Activated T-helper 1 cell treated with anti-CD3 and anti-CD28 coated beads, Interleukin-12 subunit alpha, Interleukin-12 subunit beta, Interleukin-2, Interleukin-4 antibody, amounts not matched to agents 30 ng/mL and 10 ng/mL and 1 ng/mL, durations not matched to agents 14 hours and 24 hours and 36 hours (primary cell): ENCODE measurements at places on chromosomes 7 and 10.
A peak's percentile ranks its signal among the peaks of the same experiment; 100 is the strongest.

DNA sequence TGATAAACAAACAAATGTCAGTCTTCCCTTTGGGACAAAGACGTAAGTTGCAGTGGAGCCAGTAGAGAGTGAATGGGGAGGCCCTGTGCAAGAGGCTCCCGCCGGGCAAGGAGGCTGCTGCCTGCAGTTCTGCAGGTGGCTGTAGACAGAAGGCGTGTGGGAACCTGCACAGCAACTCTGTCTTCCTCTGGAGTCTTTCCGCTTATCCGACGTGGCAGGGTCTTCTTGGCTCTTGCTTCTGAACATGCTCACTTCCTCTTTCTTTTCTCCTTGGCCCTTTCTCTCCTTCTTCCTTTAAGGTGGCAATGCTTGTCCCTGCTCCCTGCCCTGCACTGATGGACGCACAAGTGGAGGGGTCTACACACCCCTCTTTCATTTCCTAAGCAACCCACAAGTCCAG, 122.5 kb downstream of the HIPK2 start:
- DNase-seq: no peak

DNA sequence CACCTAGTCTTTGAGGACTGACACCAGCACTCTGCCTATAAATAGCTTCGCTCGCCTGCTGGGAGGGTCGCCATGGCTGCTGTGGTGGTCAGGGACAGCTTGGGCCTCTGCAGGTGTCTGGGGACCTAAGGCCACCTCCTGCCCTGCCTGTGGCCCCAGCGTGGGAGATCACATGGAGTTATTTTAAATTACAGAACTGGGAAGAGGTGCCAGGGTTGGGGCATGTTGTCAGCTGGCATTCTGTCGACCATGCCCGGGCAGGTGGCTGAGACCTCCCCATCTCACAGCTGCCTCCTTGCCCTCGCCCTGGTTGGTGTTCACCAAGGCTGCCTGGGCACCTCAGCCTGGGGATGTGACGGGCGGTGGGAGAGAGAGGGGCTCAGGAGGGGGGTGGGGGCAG, 18.1 kb downstream of the SHH start:
- DNase-seq: no peak

GRCh38 chr10:36730316-36730715, 395.1 kb upstream of the ANKRD30A start:
- DNase-seq: no peak

DNA sequence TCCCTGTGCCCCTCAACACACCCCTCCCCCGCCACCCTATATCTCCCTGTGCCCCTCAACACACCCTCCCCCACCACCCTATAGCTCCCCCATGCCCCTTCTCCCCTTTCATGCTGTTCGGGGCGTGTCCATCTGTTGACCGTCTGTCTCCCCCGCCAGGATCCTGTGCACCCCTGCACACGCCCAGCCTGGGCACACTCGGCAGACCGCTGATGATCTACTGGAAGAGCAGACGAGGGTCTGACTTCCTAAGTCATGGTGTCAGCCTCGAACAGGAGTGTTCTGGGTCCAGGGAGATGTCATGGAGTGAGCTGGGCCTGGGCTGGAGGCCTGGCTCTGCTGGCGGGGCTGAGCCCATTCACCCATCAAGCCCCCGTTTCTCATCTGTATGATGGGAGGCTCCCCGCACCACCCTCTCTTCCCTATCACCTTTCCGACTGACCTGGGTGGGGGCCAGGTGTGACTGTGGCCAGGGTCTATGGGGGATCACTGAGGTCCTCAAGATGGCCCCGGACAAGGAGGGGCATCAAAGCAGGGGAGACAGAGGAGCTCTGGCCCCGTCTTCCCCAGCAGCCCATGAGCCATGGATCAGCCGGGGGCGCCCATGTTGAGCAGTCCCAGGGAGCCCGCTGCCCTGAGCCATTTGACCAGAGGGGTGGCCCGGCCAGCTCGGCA, 48.3 kb downstream of the PDGFA start:
- DNase-seq: no peak

DNA sequence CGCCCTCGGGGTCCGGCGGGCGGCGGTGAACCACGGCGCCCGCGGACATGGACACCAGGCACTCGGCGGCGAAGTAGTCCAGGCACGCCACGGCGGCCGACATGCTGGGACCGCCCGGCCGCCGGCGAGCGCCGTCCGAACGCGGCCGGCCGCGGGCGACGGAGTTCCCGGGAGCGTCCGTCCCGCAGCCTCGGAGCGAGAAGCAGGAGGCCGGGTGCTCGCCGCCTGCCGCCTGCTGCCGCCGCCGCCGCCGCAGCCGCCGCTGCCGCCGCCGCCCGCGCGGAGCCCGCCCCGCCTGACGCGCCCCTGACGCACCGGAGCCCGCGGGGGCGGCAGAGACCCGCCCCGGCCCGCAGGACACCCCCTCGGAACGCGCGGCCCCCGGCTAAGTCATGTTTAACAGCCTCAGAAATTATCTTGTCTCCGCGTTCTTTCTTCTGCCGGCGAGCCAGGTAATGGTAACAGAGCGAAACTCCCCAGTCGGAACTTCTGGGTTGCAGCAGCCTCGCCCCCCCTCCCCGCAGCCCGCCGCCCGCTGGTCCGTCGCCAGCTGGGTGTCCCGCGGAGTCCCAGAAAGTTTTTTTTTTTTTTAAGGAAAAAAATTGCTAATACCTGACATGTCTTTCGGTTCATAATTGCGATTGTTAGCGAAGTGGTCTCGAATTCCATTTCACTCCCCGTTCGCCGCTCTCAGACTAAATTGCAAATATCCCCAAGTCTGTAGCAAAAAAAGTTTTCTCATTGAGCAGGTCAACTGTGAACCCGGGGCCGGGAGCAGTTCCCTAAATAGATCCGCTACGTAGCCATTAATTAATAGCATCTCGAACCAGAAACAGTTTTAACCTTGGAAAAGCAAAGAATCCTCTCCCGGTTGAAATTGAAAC, at the start of gene KLF14:
Gene KLF14 (minus strand): TSS at position 277 of the 884 bp plus-strand sequence. CDS start 174 bp downstream, at position 103.
- peak; percentile 12 for DNase-seq

DNA sequence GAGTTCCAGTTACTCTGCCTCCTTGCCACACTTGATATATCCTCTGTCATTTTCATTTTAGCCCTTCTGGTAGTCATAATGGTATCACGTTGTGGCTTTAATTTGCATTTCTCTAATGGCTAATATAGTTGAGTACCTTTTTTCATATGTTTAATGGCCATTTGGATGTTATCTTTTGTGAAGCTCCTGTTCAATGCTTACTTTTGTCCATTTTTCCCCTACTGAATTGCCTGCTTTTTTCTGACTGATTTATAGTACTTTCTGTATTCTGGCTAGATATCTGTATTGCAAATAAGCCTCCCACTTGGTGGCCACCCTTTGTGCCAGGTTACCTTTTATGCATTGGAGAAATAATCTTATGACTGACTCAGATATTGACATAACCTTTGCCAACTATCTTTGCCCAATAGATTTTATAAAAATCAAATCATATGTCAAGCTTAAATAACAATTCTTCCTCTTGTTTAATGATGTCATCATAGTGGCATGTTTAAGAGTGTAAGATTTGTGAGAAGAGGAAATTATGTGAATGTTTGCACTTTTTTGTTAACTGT, 50.6 kb downstream of the PRPF18 start:
- DNase-seq: no peak

DNA sequence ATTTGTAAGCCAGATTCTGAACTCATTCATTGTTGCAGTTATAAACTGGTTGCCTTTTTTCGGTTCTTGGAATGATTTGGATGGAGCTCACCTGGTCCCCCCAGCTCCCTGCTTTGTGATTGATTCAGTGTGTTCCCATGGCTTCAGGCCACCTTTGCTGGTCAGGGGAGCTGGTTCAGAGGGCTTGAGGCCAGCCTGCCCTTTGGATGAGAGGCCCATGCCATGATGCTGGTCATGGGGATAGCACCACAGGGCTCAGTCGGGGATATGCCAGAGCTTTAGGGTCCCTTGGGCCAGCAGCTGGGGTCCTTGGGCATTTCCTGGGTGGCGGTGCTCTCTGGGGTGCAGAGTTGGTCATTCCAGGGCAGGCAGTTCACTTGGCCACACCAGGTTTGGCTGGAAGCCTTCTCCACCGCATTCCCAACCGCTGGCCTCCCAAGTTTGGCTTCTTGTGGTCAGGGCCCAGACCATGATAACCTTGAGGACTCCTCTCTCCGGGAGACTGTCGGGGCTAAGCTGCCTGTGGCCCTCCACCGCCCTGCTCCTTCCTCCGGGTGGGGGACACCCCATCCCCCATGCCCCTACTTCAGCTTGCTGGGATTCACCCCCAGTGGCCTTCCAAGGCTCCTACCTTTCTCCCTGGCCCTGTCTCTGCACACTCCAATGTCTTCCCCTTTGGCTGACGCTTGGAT, 65.1 kb downstream of the MGMT start:
- no peak for DNase-seq

DNA sequence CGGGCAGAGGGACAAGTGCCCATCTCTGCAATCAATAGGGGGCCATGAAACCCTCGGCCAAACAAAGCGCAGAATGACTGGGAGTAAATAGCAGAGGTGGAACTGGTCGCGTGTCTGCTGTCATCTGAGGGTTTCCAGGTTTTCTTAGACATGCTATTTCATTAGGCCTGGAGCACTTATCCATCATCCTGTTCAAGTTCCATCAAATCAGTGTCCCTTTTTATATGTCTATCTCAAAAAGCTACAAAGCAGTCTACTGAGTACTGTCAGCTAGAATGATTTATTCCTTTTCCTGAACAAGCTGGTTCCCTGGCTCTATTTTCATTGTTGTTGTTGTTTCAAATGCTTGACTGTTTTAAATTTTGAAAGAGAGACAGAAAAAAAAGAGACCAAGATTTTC, 590.5 kb downstream of the PARD3 start:
- no peak for DNase-seq

GRCh38 chr7:6648066-6648814, 11.1 kb downstream of the ZNF316 start:
- no peak for DNase-seq

DNA sequence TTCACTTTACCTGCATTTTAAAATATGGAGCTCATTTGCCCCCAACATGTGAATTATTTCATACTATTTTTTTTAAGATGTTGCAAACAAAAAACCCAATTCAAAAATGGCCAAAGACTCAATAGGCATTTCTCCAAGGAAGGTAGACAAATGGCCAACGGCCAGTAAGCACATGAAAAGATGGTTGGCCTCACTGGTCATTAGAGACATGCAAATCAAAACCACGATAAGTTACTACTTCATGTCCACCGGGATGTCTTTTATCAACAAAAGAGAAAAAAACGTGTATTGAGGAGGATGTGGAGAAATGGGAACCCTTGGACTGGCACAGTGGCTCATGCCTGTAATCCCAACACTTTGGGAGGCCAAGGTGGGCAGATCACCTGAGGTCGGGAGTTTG, 3.4 kb upstream of the CTBP2 start:
- no peak for DNase-seq

GRCh38 chr7:2009541-2010001, 223.2 kb downstream of the MAD1L1 start:
- DNase-seq: no peak

DNA sequence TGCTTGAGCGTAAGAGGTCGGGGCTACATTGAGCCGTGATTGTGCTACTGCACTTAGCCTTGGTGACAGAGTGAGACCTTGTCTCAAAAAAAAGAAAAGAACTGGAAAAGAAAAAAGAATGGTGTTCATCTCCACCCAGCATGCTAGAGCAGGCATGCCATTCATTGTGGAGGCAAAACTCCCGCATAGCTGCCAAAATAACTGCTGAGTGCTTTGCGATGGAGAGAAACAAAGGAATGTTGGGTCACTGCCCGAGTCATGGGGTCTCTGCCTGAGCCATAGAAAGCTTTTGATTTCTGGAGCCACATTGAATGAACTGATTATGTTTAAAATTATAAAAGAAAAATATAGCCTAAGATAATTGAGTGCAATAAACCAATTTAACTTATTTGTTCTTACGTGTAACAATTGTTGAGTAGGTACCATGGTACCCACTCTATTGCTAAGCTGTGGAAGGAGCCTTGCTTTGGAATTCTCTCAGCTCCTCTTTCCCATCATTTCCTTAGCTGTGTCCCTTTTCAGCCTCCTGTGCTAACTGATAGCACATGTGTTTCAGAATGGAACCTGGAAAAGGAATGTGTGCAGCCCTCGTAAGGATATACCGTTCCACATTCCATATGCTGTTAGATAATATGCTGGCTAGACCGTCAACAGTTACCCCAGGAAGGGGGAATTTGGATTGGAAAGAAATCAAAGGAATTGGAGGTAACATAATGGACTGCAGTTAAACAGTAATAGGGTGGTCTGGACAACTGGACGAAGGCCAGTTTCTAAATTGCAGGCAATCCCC, 99.0 kb downstream of the KIAA1217 start:
- DNase-seq: no peak

GRCh38 chr10:88879534-88880281, at the start of gene STAMBPL1:
STAMBPL1 (plus strand) TSS chr10:88880245; CDS start chr10:88901709, 21,464 bp downstream.
- DNase-seq: peak; percentile 80

DNA sequence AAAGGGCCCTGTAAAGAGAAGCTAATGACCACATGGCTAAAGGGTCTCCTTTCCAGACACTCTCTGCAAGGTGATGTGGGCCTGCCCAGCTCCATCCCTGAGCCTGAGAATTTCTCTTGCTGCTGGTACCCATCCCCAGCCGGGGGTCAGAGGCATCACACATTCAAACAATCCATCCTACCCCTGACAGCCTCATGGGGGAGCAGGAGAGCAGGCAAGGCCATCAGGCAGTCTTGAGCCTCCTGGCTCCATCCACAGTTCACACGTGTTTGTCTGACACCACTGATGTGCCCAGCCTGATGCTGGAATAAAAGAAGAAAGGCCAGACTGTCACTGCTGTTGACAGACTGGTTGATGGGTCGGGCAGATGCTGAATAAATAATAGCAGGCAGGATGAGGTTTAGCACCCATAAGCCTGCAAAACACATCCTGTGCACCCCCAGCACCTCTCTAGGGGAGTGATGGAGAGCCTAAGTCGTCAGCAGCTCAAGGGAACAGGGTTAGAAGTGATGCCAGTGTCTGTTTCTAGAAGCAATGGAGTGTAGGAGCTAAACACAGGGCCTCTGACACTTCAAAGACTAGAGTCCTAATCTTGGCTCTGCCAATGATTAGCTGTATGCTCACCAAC, 43.5 kb downstream of the TLL2 start:
- no peak for DNase-seq

DNA sequence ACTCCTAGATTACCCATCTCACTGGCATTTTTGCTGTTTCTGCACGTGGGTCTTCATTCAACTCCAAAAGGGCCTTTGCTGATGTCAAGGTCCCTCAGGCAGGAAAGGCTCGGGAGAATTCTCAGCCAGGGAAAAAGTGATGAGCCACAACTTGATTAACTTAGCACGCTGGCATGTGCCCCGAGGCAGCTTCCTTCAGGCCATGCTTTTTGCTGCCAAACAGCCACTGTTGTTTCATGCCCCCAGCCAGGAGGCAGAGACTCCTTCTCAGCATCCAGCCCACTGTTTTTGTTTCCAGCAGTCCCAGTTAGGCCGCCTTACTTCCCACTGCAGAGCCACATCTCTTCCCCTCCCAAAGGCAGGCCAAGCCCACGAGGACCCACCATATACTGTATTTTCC, 266.5 kb upstream of the YAE1 start:
- no peak for DNase-seq
